Fibroblast of the aortic adventitia (primary cell): ENCODE measurements at places on chromosomes 2 and 18. TPM values are rescaled to one million over a fixed set of nuclear protein-coding genes. Genes with fewer than 3 reads are reported as not detected.

GRCh38 chr2:142165790-142166189, 35.0 kb upstream of the LRP1B start:
- peak; percentile 1 for DNase-seq

DNA sequence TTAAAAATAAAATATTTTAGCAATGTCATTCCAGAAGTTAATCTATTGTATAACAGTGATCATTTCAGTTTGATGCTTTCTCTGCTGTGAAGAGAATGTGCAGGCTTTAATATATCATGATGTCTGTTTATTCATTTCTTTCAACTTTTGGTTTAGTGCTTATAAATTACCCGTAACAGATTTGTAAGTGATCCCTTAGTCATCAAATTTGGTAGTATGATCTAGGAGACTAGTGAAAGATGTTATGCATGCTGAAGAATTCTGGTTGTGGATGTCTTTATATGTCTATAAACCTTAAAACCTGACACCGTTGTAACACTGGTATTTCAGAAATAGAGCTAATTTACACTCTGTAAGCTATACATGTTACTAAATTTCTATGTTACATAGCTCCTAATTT, 260.4 kb downstream of the CPS1 start:
- no peak for DNase-seq

DNA sequence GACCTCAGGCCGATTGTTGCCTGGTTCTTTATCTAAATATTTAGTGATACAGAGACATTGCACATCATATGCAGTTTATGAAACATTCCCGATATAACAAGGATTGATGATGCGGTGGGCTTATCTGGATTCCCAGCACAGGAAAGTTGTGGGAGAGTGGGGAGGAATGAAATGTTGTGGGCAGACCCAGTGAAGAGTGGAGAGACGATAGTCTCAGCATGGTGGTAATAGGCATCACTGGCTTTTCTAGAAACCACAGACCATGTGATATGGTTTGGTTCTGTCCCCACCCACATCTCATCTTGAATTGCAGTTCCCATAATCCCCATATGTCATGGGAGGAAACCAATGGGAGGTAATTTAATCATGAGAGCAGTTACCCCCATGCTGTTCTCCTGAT, 34.8 kb upstream of the RND3 start:
- DNase-seq: no peak

- no peak for DNase-seq
These were observed 142.4 kb downstream of the AGPS start for GRCh38 chr2:177535000-177535399.

DNA sequence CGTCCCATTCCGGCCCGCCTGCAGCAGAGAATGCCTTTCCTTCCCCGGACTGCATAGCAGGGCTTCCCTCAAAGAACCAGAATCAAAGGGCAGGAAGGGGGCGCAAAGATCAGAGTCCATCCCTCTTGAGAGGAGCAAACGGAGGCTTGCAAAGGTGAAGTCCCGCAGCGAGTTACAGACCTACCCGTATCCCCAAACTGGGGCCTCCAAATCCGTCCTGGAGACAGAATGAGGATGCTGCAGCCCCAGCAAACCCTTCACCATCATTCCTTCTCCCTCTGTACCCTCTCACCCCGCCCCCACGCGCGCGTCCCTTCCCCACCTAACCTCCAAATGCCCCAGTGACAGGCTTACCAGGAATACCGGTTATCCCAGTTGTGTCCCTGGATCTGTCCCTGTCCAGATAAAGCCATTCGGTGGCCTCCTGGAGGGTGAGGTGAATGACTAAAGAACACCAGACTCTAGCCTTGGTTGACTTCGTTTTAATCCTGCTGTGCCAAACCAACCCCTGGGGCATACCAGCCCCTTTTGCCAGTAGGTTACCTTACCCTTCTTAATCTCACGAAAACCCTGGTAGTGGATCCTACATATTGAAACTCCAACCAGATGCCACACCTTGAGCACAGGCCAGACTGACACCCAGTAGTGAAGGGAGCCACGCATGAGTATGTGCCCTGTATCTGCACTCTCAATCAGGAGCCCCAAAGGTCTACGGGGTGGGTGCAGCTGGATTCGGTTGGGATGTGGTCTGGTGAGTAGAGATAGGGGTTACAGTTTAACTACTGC, 961 bp upstream of the SLC40A1 start:
- no peak for DNase-seq

GRCh38 chr2:234850818-234851217, 101.0 kb upstream of the SH3BP4 start:
- no peak for DNase-seq

DNA sequence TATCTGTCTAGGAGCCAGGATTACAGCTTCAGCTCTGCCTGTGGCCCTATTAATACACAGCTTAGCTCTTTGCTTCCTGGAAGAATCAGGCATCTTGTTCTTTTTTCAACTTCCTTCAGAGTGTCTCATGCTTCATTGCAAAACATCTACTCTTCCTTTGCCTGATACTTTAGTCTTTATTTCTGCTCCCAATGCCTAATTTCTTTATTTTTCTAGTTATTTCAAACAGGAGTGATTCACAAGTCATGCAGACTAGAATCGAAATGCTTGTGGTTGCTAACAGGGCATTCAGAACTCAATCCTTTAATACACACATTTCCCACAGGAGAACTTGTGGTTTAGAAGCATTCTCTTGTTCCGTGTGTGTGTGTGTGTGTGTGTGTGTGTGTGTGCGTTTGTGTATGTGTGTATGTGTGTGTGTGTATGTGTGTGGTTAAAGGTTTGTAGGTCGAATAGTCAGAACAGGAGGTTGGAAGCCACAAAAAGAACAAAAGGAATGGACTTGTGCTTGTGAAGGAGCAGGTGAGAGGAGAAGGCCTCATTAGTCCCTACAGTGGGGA, 28.3 kb upstream of the INSIG2 start:
- DNase-seq: peak; percentile 84

DNA sequence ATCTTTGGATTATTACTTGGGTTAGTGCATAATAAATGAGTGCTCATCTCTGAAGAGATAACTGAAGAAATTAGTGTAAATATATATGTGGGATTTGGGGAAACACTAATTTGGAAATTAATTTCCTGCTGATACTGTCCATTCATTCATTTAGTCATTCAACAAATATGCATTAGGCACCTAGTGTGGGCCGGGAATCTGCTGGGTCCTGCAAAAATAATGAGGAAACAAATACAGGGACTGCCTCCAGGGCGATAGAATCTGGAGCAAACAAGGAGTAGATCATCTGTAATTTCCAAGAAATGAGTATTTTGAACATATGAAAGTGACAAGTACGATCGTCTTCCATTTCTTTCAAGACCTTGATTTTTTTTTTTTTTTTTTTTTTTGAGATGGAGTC, 203.7 kb upstream of the LYPD1 start:
- DNase-seq: no peak

GRCh38 chr2:8986327-8986976, 17.0 kb downstream of the MBOAT2 start:
- DNase-seq: no peak

- peak; percentile 8 for DNase-seq
These were observed 15.8 kb downstream of the RAB10 start for GRCh38 chr2:26049641-26050040.

GRCh38 chr18:9757827-9758621, 49.9 kb downstream of the RAB31 start:
- DNase-seq: peak; percentile 32

DNA sequence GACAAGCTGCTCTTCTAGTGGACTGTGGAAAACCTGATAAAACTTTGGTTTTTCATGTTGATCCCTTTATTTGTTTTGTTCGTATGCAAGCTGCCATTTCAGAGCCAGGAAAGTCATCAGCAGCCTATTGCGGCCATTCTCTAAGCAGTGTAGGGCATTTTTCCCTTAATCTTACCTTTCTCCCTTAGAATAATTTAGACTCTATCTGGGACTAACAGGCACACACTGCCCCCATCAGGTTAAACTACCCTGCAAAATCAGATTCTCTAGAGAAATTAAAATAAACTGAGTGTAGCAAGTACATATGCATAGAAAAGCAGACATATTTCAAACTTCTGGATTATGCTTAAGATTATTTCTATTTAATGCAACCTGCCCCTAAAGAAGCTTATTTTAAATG, 347.5 kb downstream of the METTL4 start:
- DNase-seq: peak; percentile 82

- DNase-seq: no peak
These were observed 30.1 kb upstream of the MCFD2 start for GRCh38 chr2:46945671-46946070.

DNA sequence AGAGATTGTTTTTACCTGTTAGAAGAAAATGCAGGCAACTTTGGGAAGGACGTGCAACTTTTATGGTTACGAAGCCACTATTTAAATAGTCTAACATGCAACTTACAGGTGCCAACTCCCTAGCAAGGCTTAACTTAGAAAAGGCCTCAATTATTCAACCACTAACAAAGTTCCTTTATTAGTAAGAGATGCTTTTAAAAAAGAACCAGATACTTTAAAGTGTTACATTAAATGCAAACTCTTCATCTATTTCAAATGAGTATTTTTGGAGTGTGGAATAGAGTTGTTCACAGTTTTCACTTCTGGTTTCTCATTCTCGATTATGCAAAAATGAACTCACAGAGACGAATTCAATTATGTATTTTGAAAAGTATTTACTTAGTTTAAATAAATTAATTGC, 51.7 kb downstream of the PELI1 start:
- no peak for DNase-seq

DNA sequence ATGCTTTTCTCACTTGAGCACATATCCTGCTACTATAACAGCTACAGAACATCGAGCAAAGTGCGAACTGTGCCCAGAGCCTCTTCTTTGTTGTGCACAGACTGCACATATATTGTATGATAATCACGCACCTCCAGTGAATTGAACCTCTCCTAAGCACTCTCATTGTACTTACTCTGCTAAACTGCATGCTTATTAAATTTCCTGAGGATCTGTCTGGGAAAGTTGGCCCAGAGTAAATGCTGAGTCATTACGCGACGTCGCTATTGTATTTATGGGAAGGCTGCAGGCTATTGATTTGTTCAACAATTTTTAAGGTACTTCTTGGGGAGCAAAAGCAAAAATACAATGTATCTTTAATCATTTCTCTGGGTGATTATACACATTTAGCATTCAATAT, 399.6 kb upstream of the DSEL start:
- DNase-seq: peak; percentile 7

GRCh38 chr18:5596585-5596984, 52.8 kb upstream of the EPB41L3 start:
- DNase-seq: no peak

- no peak for DNase-seq
These were observed 7.2 kb upstream of the POLE4 start for GRCh38 chr2:74951211-74951754.

DNA sequence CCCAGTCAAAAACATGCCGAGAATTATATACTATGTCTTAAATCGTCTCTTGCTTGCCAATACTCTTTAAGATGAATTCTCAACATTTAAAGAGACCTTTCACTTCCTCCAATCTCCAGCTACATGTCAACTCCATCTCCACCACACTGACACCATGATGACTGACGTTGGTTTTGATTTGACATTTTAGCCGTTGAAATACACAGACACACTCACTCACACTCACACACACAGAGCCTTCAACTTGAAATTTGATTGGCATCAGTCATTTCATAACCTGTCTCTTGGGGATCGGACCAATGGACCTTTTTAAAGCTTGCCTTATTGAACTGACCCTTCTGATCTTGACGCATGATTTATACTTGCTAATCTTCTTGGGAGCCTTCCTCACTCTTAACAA, 230.8 kb upstream of the PIK3C3 start:
- no peak for DNase-seq

DNA sequence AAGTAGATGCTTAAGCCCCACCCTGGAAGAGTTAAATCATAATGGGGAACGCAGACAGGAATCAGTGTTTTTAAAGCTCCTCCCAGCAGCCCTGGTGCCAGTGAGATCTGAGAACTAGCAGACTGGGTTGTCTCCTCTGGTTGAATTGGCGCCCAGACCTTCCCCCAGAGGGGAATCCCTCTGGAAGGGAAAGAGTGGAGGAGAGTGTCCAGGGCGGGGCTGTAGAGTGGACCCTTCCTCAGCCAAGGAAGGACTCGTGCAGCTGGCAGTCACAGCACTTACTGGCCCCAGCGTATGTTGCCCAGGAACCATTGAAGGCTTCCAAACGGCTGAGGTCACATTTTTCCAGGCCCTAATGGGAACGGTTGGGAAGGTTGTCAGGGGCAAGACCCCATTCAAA, 62.5 kb downstream of the TGOLN2 start:
- DNase-seq: no peak

GRCh38 chr2:156489195-156489594, 53.0 kb downstream of the GPD2 start:
- DNase-seq: no peak

GRCh38 chr2:232485348-232485756, 2.3 kb downstream of the ECEL1 start:
- no peak for DNase-seq

DNA sequence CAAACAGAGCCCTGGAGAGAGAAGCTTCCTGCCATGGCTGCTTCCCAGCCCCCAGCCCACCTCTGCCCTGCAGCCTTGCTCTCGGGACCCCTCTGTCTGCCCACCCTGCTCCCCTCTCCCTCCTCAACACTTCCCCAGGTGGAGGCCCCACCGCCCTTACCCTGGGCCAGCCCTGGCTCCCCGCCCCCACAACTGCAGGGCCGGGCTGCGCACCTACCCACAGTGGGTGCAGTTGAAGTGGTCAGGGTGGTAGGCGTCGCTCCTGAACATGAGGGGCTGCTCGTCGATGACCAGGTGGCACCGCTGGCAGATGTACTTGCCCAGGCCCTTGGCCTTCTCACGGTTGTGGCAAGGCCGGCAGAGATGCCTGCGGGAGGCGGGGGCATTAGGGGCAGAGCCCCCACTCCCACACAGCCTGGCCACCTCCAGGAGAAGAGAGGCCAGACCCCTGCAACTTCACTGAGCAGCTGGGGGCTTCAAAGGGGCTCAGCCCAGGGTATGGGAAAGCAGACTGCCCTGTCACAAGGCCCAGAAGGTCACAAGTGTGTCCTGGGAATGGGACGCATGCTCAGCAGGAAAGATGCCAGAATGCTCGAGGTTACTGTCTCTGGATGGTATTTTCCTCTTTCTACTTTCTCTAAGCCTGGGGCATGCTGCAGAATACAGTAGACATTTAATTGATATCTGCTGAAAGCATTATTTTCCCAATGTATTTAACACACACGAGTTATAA, 3.1 kb upstream of the GPR17 start:
- no peak for DNase-seq

DNA sequence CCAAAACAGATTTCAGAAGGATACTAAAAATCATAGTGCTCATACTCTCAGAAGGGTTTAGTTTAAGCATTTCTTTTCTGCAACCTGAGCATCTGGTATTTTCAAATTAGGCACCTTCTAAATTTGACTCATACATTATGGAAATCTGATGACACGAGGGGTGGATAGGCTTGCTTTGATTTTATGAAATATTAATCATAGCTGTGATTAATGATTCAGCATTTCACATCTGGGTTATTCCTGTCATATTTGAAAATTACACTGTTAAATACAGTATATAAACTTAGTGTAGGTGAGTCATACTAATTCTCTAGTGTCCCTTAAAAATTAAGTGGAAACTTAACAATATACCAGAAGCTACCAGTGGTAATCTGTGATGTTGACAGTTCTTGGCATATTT, 47.7 kb downstream of the MRPS9 start:
- no peak for DNase-seq

The UGT1A8 gene
- total RNA-seq: 0.09 TPM in 1 of 2 replicates, not detected in the other

The CNNM4 gene
- total RNA-seq: 2.4 and 3.8 TPM in 2 replicates

The CCDC141 gene
- 1.8 and 2.7 TPM in 2 replicates for total RNA-seq

The KRTCAP3 gene
- total RNA-seq: not detected in 2 replicates

The SERPINB3 gene
- total RNA-seq: not detected in 2 replicates

The RBM44 gene
- total RNA-seq: 0.27 and 0.65 TPM in 2 replicates

The TEX44 gene
- total RNA-seq: not detected in 2 replicates

The C2orf72 gene
- total RNA-seq: not detected in 2 replicates

The DIPK1C gene
- total RNA-seq: not detected in 2 replicates

The LHCGR gene
- 0.25 TPM in 1 of 2 replicates, not detected in the other for total RNA-seq

The UXS1 gene
- 16.0 and 24.0 TPM in 2 replicates for total RNA-seq

The FOXD4L1 gene
- 0.09 and 0.16 TPM in 2 replicates for total RNA-seq

The GULP1 gene
- total RNA-seq: 30.5 and 42.7 TPM in 2 replicates
